ENCODE measurements at places on chromosomes 12 and 14.

- no peak for DNase-seq
Measured at GRCh38 chr12:104585448-104586055, 128.8 kb downstream of the CHST11 start.

GRCh38 chr14:25626986-25627385 lies 577.0 kb upstream of the STXBP6 start:
- DNase-seq = no peak

DNA sequence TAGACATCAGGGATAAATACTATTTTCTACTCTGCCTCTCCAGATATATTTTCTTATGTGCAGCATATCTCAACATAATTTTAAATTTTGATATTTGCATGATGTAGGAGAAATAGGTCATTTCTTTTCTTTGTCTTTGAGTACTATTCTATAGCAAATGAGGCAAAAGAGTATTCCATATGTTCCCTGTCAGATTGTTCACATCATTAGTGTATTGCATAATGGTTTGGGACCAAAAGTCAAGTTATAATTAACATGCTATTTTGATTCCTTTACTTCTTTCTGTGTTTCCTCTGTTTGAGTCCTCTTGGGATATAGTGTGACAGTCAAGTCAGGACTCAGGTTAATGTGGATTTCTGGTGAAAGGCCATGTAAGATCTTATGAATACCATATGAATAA lies 864.6 kb upstream of the FBXO33 start:
- DNase-seq = no peak

- no peak for DNase-seq
Measured at GRCh38 chr12:52611080-52611468, 7.3 kb downstream of the KRT73 start.

- no peak for DNase-seq
Measured at GRCh38 chr14:73365727-73366126, 92.6 kb downstream of the NUMB start.

- DNase-seq = no peak
Measured at GRCh38 chr12:121873216-121873569, 14.5 kb upstream of the HPD start.

DNA sequence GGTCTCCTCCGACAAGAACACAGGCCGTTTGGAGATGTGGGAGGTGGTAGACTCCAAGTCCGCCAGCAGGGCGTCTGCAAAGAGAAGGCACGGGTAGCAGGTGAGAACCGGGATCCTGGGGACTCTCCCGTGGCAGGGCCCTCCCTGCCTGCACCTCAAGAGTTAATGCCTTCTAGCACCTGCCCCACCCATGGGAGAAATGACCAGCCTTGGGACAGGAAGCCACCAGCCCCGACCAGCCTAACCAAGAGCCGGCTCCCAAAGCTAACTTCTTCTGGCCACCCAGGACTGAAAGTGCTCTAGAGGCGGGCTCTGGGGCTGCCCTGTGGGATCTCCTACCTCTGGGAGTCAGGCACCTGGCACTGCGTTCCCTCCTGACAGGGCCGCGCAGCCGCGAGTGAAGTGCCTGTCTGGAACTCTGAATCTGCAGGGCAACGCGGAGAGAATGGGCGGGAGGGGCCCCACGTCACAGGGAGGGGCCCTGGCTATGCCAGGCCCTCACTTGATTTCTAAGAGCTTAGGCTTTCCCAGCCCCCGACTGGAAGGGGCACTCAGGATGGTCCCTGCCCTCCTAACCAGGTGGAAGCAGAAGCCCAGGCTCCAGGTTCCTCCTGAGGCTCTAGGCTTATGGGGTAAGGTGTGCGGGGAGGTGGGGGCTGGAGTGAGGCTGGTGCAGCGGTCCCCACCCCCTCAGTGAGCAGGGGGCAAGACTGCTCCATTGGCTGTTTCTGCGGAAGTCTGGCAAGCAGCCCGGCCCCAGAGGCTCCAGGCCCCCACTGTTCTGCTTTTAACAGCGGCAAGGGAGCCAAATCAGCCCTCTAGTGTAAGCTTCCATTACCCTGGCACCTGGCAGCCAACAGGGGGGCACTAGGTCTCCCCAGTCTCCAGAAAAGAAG lies 23.6 kb upstream of the RPLP0 start:
- no peak for DNase-seq

GRCh38 chr12:57808351-57808750 lies 10.2 kb downstream of the AVIL start:
- no peak for DNase-seq

DNA sequence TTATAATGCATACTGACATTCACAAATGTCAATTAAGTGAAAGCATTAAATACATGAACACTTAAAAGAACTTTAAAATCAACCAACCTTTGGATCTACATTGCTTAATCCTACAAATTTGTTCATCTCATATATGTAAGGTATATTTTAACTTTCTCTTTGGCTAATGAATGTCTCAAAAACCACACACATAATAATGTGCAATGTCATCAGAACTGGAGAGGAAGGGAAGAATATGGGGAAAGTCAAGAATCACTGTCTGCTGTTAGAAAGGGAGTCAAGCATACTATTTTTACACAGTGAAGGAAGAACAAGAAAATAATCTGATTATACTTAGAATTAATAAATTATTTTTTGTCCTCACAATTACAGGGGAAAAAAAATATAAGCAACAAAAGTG lies 4.9 kb downstream of the GMFB start:
- no peak for DNase-seq

GRCh38 chr12:1937481-1938224 lies 19.2 kb upstream of the CACNA2D4 start:
- DNase-seq = no peak

DNA sequence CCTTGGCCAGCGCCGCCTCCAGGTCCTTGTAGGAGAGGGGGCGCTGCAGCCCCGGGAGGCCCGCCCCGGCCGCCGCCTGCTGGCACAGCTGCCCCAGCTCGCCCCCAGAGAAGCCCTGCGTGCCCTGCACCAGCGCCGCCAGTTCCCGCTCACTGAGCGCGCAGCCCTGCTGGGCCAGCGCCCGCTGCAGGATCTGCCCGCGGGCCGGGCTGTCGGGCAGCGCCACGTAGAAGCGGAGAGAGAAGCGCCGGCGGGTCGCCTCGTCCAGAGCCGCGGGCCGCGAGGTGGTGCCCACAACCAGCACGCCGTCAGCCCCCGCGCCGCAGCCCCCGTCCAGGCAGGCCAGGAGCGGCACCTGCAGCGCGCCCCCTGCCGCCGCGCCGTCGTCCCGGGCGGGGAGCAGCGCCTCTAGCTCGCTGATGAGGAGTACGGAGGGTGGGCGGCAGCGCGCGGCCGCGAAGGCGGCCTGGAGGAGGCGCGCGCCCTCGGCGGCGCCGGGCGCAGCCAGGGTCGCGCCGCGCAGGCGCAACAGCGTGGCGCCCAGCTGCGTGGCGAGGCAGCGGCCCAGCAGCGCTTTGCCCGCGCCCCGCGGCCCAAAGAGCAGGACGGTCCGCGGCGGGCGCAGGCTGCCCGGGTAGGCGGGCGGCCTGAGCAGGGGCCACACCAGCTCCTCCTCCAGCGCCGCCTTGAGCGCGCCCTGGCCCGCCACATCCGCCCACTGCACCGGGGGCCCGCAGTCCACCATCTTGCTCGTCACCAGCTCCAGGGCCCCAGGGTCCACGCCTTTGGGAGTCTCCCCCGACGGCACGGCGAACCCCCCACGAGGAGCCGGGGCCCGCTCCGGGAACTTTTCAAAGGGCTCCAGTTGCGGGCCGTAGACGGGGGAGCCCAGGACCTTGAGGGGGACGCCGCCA lies 27.7 kb downstream of the FIGNL2 start:
- DNase-seq = peak; percentile 83

GRCh38 chr12:3556716-3557115 lies 65.7 kb downstream of the PRMT8 start:
- no peak for DNase-seq

DNA sequence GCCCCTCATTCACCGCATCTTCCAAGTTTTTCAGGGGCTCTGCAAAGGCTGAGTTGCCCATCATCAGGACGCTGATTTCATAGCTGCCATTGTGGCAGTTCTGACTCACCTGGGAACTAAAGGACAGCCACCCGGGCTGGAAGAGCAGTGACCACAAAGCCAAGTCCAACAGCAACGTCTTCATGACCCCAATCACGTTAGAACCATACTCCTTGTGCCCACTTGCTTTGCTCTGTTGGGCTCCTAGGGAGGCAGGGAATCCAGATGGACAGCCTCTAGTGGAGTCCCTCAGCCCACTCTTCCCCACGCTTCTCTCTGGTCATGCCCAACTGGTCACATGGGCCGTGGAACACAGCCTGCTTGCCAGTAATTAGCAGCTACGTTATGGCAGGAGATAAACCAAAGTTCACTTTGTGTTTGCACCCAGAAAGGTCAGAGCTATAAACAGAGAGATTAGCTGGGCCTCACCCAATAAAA lies at the start of gene GUCY2C:
Gene GUCY2C (minus strand): TSS at position 335 of the 477 bp plus-strand sequence. CDS start 151 bp downstream, at position 184.
- no peak for DNase-seq

- DNase-seq = no peak
Measured at GRCh38 chr12:78470354-78471195, 394.0 kb upstream of the SYT1 start.

DNA sequence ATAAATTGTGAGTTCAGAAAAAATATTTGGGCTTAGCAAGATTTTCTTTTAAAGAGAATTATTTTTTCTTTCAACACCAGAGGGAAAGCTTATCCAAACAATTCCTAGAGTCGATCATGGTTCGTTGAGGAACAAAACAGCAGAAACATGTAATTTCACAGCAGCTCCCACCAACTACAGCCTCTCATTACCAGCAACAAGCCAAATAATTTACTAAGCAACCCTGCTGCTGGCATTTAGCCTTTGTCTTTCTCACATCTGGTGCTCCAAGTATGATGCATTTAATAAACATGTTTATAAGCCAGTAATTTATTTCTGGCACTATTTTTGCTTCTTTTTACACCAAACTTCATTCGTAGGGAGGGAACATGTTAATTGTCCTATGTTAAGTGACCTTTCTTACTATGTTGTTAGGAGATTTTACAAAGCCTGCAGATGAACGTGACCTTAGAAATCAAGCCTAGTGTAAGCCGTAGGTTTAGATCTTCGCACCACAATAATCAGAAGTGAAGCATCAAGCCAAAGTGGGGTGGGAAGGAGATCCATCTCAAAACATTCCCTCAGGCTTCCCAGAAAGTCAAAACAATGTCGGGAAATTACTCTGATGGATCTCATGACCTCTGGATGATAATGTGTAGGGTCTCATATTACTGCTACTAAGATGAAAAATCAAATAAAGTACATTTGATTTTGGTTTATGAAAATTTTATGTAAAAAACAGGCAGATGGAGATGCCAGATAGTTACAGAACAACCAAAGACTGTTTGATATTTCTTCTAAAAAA lies 128.4 kb downstream of the RPAP3 start:
- no peak for DNase-seq

DNA sequence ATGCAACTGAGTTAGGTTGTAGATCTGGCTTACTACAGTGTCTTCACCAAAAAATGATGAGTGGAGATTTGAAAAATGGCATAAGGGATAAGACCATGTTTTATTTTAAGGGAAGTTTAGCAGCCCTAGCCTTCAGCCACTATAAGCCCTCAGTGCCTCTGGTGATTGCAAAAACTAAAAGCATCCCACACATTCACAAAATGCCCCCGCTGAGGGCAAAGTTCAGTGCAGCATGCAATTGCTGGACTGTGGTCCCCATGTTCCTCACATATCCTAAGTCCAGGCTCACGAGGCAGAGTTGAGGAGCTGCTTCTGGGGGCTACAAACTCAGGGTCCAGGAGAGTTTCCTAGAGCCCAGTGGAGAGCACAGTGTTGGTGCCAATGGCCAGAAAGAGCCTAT lies 29.6 kb upstream of the NCOR2 start:
- DNase-seq = no peak

DNA sequence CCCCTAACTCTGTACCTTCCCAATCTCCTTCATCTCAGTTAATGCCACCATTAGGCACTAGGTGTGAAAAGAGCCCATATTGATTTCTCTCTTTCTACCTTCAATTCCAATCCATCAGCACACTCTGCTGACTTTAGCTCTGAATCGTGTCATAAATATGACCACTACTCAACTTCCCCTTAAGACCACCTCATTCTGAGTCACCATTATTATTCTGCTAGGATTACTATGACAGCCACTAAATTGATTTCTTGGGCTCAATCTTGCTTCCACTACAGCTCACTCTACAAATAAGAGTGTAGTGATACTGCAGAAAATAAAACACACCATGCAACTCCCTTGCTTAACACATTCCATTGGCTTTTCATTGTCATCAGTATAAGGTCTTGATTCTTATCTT lies 1449.0 kb upstream of the FLRT2 start:
- no peak for DNase-seq

GRCh38 chr12:64286521-64286920 lies 64.4 kb upstream of the KICS2 start:
- no peak for DNase-seq

DNA sequence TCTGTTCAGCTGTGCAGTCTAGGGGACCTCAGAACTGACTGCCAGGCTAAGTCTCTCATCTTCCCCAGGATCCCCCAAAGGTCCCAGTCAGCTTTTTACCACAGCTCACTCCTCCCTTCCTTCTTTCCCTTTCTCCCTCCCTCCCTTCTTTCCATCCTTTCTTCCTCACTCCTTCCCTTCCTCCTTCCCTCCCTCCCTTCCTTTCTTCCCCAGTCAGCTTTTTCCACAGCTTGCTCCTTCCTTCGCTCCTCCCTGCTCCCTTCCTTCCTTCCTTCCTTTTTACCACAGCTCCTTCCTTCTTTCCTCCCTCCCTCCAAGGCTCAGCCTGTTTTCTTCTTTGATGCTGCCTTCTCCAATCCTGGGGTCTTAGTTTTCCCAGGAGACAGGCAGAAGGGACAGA lies 39.2 kb downstream of the ATG14 start:
- DNase-seq = no peak

GRCh38 chr12:131102493-131102931 lies 148.8 kb downstream of the ADGRD1 start:
- no peak for DNase-seq

DNA sequence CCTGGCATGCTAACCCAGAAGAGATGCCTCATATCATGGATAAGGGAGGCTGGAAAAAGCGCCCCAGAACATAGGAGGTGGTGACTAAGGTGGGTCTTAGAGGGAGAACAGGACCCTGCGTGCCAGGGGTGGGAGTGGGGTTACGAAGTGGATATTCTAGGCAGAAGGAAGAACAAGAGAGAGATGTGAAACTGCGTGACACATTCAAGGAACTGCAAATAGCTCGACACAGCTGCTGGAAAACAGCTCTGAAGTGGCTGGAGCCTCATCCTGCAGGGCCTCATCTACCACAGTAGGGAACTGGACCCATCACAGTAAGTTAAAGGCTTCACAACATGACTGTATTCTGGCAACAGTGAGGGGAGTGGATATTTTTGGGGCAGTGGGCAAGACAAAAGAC lies 61.1 kb downstream of the RNF34 start:
- DNase-seq = no peak

GRCh38 chr12:89825591-89826449 lies 117.2 kb upstream of the ATP2B1 start:
- no peak for DNase-seq

GRCh38 chr14:21428930-21429329 lies 27.0 kb downstream of the CHD8 start:
- no peak for DNase-seq
